ENCODE measurements at places on chromosomes 4 and X.

DNA sequence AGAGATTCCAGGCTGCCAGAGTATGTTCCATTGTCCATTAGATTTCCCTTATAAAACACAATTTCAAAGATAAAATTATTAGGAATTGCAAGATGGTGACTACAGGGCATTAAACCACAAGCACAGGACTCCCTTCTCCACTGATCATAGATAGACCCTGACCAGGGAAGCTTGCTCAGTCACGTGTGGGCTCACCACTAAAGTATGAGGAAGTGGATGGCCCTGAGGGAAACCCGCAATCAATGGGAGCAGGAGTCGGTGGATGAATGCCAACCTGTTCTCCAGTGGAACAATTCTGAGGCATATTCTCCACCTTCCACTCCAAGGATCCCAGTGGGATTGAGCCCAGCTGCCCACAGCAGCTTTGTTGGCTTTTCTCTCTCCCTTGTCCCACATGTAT lies 515.7 kb downstream of the BCOR start:
- no peak for DNase-seq

DNA sequence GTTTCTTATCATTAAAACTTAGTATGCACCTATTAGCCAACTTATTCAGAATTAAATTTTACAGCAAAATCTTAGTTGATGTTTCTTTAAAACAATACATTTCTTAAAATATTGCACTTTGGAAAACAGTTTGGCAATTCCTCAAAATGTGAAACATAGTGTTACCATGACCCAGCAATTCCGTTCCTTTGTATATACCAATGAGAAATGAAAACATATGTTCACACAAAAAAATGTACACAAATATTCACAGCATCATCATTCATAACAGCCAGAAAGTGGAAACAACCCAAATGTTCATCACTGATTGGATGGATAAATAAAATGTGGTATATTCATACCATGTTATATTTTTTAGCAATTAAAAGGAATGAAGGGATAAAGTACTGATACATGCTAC lies 50.2 kb downstream of the WDR44 start:
- DNase-seq = no peak

GRCh38 chr4:11297201-11297600 lies 131.5 kb downstream of the HS3ST1 start:
- no peak for DNase-seq

GRCh38 chr4:81684352-81684751 lies 212.6 kb upstream of the RASGEF1B start:
- no peak for DNase-seq

GRCh38 chr4:165410214-165410613 lies 31.4 kb downstream of the CPE start:
- no peak for DNase-seq

- no peak for DNase-seq
Observed at GRCh38 chr4:159505266-159505975, 402.5 kb downstream of the RAPGEF2 start.

GRCh38 chrX:74923942-74924448 lies 1.3 kb downstream of the NEXMIF start:
- DNase-seq = no peak

- DNase-seq = no peak
Observed at GRCh38 chrX:150848914-150849365, 49.5 kb downstream of the CD99L2 start.

DNA sequence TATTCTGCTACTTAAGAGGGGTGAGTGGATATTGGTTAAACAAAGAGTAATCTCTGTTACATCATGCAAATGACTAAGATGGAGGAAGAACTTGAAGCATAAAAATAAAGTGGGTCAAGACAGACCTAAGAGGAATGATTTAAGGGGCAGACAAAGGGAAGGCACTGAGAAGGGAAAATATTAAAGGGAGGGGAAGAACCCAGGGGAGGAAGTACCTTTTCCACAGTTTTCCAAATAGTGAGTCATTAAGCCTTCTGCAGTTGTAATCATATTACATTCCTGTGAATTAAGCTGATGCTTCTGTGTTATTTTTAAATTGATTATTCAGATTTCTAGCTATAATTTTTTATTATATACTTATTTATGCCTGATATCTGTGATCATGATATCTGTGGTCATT lies 253.3 kb downstream of the CENPC start:
- DNase-seq = no peak

GRCh38 chr4:53932796-53933610 lies 131.4 kb downstream of the CHIC2 start:
- DNase-seq = no peak

DNA sequence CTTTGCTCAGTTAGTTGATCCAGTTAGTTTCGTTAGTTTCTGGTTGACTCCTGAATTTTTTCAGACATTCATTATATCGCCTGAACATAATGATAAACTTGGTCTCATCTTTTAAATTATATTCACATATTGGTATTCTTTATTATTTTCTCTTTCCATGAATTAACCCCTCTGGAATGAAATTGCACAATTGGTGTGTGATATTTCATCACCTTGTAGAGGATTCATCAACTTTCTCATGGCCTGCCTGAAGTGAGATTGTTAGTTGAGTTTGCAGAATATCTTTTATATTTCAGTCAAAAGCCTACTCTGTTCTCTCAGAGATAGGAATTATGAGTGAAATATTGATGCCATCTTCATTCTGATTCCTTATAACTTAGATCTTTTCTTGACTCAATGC lies 1160.6 kb upstream of the AGA start:
- no peak for DNase-seq

- no peak for DNase-seq
Observed at GRCh38 chrX:136182414-136182813, 35.1 kb downstream of the FHL1 start.

DNA sequence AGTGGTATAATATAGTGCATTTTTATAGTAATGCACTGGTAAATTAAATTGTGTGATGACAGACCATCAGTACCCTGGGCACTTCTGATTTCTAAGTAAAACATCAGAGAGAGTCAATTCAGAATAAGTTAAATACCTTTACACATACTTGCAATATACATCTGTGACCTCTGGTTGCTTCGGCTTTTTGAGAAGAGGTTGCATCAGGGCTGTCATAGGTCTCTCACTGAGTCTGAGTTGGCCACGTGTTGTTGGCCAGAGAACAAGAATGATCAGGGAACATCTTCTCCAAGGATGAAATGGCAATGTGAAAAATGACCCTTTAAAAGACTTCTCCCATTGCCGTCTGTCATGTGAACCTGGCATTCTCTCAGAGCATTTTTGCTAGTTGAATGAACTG lies 36.9 kb upstream of the PUDP start:
- DNase-seq = no peak

GRCh38 chr4:1216869-1217294 lies 32.0 kb downstream of the CTBP1 start:
- DNase-seq = peak; percentile 63

DNA sequence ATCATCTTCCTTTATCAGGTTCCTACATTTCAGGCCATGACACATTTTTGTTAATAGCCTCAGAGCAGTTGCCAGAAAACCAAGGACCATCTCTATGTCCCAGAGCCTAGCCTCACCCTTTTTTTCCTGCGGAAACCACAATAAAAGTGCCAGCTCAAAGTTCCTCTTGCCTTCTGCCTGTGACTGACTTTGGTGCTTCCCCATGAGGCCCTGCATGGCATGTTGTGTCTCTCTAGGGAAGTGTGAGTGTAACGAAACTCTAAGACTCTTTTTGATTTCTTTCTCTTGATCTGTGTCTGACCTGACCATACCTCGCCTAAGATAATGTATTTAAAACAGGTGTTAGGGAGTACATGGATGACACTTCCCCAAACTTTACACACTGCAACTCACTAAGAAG lies 642.3 kb upstream of the BOD1L1 start:
- DNase-seq = no peak

- DNase-seq = no peak
Observed at GRCh38 chrX:2502668-2503519, 2.1 kb upstream of the DHRSX start.

DNA sequence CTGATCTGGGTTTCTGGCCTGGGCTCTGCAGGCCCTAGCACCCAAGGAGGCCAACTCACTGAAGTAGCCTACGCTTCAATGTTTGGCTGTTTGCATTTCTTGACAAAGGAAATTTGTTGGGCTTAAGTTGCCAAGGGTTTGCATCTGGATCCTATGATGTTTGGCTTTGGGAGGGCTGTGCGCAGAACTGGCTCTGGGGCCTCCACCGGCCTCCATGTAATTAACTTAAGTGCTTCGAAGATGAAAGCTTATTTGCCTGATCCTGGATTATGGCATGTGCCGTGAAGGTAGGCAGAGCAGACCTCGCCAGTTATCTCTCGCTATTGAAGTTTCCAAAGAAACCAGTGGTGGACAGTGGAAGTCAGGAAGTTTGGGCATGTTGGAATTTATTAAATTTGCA lies 124.3 kb upstream of the STX18 start:
- no peak for DNase-seq

GRCh38 chr4:111961809-111962208 lies 183.4 kb upstream of the FAM241A start:
- no peak for DNase-seq

- DNase-seq = no peak
Observed at GRCh38 chr4:26080870-26081628, 167.0 kb downstream of the SMIM20 start.

- no peak for DNase-seq
Observed at GRCh38 chr4:68129793-68130192, at the start of gene TMPRSS11F. Gene TMPRSS11F, minus strand, starts transcription at chr4:68129869. Its CDS starts 49 bp downstream, at chr4:68129820.

DNA sequence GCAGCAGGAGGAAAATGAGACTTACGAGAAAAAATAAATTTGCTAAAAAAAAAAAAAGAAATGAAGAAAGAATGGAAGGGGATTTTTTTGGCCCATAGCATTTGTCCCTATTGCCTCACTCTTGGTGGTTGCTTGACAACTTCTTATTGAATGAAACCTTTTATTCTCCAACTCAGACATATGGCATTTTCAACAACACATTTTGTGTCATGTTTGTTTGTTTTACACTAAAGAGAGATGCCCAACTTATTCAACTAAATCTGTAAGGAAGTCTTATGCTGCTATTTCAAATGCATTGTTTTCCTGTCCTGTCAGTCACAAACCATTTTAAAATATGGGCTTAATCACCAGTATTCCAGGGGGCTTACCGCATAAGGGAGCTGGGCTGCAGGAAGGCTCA lies 409.1 kb upstream of the TENM3 start:
- DNase-seq = no peak

DNA sequence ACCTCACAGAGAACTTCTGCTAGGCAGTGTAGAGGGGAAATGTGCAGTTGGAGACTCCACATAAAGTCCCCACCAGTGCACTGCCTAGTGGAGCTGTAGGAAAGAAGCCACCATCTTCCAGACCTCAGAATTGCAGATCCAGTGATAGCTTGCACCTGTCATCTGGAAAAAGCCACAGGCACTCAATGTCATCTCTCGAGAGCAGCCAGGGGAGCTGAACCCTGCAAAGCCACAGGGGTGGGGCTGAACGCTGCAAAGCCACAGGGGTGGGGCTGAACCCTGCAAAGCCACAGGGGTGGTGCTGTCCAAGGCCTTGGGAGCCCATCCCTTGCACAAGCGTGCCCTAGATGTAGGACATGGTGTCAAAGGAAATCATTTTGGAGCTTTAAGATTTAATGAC lies 1226.3 kb downstream of the PCDH7 start:
- no peak for DNase-seq

GRCh38 chrX:38891641-38892413 lies 90.6 kb downstream of the MID1IP1 start:
- peak; percentile 70 for DNase-seq

DNA sequence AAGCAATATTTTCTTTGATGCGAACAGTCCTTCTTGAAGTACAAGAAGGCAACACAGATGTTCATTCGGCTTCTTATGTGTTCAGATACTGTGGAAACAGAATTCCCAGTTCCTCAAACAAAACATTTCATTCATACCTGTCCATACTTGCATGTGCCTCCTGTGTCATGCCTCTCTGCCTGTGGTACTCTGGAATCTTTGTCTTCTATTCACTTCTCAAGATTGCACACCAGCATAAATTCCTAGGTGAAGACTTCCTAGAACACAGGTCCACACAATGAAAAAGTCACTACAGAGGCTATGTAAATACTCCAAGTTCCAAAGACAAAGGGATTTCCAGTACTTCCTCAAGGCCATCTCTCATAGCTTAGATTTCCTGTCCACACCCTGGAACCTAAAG lies 367.2 kb downstream of the AFF2 start:
- DNase-seq = no peak

GRCh38 chrX:25597551-25597950 lies 540.6 kb upstream of the MAGEB18 start:
- DNase-seq = no peak

DNA sequence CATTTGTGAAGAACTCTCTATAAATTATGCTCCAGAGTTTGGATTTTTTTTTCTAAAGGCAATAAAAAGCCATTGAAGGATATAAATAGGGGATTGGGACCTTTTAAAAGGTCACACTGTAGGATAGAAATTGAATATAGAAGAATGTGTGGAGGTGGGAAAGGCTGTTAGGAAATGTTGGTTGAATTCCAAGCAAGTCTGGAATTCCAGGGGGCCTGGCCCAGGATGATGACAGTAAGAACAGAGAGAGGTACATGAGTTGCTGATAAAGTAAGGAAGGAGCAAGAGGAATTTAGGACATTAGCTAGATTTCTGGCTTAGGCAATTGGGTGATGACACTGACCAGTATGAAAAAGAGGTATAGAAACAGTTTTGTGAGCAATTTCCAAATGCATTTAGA lies 95.4 kb upstream of the USP38 start:
- DNase-seq = no peak

DNA sequence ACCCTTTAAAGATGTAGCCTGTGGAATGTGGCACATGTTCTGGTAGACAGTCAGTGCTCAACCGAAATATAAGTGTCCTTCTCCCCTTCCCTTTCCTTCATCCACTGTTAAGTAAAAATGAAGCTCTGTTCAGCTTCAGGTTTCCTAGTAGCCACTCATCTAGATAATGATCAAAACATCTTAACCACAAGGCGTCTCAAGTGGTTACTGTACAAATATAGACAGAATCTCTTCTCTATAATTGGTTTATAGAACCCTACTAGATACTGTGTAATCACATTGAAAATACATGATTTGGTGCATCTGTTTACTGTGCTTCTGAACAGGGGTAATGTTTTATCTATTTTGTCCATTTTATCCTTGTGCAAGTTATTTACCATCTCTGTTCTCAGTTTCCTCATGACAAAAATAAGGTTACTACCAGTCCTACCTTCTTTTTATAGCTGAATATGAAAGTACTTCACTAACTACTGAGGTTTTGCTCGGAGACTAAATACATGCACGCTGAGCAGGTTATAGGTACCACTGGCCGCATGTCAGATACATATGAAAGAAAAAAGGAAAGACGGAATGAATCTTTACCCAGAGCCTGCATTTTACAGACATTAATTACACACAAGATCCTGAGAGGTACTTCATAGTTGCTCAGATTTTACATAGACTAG lies 20.3 kb upstream of the SLC25A4 start:
- peak; percentile 28 for DNase-seq

- DNase-seq = no peak
Observed at GRCh38 chr4:46793036-46793435, 116.0 kb downstream of the COX7B2 start.

All from T-helper 2 cell (primary cell).